GM12864 (cell line): ENCODE measurements at places on chromosomes 2 and 18.

DNA sequence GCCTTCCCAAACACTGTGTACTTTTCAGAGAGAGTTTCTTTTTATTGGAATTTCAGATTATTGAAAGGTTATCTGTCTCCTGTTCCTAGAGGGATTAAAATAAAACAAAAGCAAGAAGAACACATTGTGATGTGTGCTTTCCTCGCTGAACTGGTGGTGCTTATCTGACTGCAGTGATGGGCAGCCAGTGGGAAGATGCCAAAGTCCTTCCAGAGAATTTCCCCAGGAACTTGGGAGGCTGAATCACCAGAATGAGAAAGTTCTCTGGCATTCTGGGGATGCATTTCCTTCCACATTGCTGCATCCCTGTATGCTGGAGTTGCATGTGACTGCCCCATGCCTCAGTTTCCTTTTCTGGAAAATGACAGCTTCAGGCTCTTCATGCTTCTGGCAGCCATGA is 53.9 kb upstream of the SEC11C start:
- no peak for DNase-seq

- DNase-seq: no peak
Measured at GRCh38 chr18:13218368-13218991, at the start of gene LDLRAD4. Gene LDLRAD4 (plus strand): TSS chr18:13218760.

- no peak for DNase-seq
Measured at GRCh38 chr2:128874608-128875007, 555.9 kb upstream of the HS6ST1 start.

- DNase-seq: no peak
Measured at GRCh38 chr18:79191418-79191817, 122.2 kb downstream of the ATP9B start.

- no peak for DNase-seq
Measured at GRCh38 chr2:62194558-62195420, 1.1 kb upstream of the B3GNT2 start.

DNA sequence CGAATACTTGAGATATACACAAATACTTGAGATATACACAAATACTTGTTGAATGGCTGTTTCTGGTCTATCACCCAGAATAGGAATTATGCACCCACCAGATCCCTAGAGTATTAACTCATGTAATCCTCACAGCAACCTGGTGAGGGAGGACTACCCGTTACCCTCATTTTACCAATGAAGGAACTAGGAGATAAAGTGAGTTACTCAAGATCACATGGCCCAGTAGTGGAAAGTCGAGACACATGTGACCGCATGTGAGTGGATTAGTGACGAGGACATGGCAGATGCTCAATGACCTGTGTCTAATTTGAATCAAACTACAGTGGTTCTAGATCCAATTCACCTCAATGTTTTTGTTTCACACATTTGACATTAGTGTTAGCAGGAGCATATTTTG is 2.4 kb downstream of the MOGAT1 start:
- no peak for DNase-seq

DNA sequence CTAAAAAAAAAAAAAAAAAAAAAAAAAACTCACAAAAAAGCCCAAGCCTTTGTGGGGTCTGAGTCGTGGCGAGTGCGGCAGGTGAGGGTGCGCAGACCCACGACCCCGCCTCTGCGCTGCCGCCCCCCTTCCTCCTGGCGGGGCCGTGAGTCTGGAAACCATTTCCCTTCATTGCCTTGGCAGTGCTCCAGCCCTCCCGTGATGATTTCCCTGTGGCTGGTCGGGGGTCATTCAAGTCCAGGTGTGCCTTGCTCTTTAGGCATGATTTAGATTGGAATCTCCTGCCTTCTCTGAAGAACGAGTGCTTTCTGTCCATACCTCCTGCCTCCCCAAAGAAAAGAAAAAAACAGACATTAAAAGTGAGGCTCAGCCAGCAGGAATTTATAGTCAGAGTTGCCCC is 161.8 kb downstream of the FAM210A start:
- no peak for DNase-seq

DNA sequence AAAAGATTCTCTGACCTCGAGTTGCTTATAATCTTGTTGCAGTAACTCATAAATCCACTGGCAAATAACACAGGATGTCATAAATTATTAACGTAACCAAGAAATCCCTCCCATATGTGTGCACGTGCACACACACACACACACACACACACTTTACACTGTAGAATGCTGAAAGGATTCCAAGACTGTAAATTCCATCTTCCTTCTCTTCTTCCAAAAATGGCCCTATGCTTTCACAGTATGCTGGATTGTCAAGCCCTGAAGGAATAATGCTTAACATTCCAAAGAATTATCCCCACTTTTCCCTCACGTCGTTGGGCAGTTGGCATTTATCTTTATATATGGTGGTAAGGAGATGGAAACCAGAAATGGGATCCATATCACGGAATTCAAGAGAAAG is 117.5 kb upstream of the CRIM1 start:
- no peak for DNase-seq

GRCh38 chr2:74420006-74420405 is 1.4 kb downstream of the C2orf81 start:
- DNase-seq: no peak

- DNase-seq: no peak
Measured at GRCh38 chr2:150413910-150414309, 73.6 kb downstream of the RND3 start.

- DNase-seq: no peak
Measured at GRCh38 chr2:205721057-205721449, 38.8 kb downstream of the NRP2 start.

- peak; percentile 46 for DNase-seq
Measured at GRCh38 chr2:214808981-214809750, at the start of gene BARD1. Gene BARD1 (minus strand): TSS chr2:214809683. CDS start chr2:214809569, 114 bp downstream.

DNA sequence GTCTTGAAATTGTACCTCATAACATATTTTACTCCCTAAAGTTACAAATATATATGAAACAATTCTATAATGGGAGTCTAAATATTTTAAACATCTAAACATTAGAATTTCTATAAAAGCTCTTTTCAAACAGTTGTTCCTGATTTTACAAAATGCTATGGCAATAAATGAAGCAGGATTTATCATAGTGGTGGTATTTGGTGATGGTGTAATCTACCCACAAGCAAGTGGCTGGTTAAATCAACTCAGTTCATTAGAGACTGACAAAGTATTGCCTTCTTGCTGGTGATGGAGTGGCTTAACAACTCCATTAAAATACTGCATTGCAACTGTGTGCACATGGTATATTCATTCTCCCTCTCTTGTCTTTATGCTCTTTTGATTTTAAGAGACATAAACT is 138.9 kb downstream of the PMAIP1 start:
- DNase-seq: no peak

- DNase-seq: no peak
Measured at GRCh38 chr2:127579231-127579630, 43.7 kb downstream of the MYO7B start.

DNA sequence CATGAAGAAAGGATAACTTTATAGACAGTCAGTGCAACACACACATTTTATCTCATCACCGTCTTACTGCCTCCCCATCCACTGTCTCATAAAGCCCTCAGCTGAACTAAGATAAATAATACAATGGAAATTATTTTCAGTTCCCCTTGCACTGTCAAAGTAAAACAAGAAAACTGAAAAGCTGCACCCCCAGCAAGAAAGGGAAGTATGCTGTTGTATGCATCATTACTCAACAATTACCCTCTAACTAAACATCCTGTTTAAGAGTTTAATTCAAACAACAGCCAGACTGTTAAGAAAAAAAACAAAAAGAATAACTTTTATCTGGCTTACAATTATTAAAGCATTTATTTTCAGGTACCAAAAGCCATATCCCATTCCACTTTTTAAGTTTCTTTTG is 25.0 kb downstream of the MPPE1 start:
- DNase-seq: peak; percentile 27

DNA sequence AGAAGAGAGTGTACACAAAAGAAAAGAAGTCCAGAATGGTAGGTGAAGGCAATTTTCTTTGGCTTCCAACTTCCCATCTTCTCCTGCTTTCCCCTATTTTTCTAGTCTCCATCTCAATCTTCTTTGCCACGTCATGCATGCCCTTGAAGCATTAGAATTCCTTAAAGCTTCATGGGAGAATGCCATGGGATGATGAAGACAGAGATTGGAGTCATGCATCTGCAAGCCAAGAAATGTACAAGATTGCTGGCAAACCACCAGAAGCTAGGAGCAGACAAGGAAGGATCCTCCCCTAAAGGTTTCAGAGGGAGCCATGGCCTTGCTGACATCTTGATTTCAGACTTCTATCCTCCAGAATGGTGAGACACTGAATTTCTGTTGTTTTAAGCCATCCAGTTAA is 305.9 kb downstream of the HRH4 start:
- DNase-seq: no peak

DNA sequence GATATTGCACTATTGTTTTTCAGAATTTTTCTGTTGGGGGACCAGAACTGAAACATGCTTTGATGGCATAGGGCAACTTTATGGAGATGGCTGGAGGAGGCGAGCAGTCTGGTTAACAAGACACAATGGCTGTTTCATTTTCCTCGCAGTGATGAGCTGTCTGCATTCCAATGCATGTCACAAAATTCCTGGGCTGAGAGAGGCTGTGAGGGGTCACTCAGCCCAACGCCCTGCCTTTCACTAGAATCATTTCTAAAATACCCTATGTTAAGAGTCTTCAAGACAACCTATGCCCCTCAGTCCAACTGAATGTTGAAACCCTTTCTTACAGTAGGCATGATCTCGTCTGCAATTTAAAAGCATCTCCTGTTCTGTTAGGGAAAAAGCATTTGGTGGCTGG is 1090.0 kb downstream of the BCL11A start:
- DNase-seq: no peak

- DNase-seq: no peak
Measured at GRCh38 chr2:136787970-136788369, 22.6 kb downstream of the THSD7B start.

DNA sequence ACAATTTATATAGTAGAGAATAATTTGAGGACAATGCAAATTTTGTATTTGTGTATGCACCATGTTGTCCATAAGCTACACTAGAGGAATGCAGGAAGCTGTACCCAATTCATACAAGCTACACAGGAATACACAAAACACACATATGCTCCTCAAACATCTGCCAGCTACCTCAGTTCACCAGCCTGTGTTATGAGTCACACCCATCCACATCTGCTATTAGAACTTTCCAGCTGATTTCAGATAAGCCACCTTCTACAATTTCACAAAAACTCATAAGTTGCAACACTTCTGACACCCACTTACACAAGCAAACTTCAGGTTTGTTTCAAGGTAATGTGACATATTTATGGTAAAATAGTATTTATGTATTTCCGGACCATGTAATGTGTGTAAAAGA is 438.9 kb downstream of the SATB2 start:
- DNase-seq: no peak

DNA sequence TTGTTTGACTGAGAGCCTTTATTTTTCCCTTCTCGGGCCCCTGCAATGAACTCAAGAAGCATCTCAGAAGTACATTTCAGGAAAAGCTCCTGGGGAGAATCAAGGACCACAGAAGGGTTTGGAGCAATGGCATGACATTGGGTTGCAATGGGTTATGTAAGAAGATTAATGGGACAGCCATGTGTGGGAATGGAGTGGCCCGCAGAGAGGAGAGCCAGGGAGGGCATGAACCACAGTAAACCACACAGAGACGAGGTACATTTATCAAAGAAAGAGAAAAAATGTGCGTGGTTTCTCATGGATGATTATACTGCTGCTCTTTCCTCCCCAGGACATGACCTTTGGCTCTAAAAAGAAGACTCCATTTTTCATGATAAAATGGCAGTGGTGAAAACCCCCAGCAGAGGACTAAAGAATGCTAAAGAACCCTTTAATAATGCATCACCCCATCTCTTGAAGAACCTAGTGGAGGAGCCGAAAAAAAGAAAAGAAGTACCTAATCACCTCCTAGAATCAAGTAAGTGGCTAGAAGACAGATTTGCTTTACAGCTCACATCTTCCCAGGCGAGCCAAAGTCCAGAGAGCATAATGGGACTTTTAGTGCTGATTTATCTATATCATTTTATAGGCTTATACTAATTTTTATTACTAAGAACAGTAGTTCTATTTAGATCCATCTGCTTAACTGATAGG is 1.7 kb downstream of the CFAP221 start:
- no peak for DNase-seq

GRCh38 chr2:35495182-35495581 is 860.4 kb upstream of the CRIM1 start:
- DNase-seq: no peak

DNA sequence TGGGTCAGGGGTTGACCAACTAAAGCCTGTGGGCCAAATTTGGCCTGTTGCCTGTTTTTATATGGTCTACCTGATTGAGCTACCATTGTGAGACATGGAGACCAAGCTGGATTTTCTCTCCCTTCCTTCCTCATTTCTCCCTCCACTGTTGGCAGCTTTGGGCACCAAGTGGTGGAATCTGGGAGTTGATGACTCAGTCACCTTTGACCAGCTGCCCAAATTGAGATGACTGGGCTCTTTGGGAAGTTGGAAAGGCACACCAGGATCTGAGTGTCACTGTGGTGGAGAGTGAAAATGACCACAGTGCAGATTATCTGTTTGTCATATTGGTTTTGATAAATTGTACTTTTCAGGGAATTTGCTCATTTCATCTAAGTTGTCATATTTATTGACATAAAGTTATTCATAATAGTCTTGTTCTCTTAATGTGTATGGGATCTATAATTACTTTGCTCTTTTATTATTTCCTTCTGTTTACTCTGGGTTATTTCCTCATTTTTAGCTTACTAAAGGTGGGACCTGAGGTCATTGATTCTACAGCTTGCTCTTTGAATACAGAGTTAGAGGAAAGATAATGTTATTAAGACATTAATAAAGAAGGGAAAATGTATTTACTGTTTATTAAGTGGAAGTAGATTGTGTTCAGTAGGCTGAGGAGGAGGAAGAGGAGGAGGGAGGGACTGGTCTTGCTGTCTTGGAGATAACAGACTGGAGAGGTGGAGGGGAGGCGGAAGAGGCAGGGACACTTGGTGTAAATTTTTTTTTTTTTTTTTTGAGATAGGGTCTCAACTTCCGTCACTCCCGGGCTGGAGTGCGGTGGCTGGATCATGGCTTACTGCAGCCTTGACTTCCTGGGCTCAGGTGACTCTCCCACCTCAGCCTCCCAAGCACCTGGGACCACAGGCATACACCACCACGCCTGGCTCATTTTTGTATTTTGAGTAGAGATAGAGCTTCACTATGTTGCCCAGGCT is 31.8 kb downstream of the AGFG1 start:
- DNase-seq: no peak

- no peak for DNase-seq
Measured at GRCh38 chr18:75114231-75114764, 94.6 kb downstream of the PTGR3 start.

- peak; percentile 5 for DNase-seq
Measured at GRCh38 chr2:160666154-160667060, 172.8 kb upstream of the RBMS1 start.

- no peak for DNase-seq
Measured at GRCh38 chr2:110095994-110096633, 19.5 kb downstream of the MALL start.

DNA sequence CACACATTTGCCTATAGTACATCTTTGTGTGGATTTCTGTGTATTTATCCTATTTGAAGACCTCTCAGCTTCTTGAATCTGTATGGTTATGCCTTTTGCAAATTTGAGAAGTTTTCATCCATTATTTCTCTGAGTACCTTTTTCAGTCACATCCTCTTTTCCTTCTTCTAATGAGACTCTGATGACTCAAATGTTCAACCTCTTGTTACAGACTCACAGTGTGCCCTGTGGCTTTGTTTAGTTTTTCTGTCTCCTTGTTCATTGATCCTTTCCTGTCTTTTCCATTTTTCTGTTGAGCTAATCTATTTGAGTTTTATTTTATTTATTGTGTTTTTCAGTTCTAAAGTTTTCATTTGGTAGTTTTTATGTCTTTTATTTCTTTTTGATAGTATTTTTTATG is 87.0 kb upstream of the LRP1B start:
- DNase-seq: no peak
